ENCODE measurements at places on chromosomes 16 and 17.

GRCh38 chr17:3026856-3027751 is 36.3 kb downstream of the OR1D5 start:
- DNase-seq, result no peak

- DNase-seq, result no peak
Measured at GRCh38 chr16:73306901-73307413, 259.0 kb upstream of the ZFHX3 start.

GRCh38 chr16:54458923-54459322 is 172.3 kb upstream of the IRX3 start:
- DNase-seq, result no peak

DNA sequence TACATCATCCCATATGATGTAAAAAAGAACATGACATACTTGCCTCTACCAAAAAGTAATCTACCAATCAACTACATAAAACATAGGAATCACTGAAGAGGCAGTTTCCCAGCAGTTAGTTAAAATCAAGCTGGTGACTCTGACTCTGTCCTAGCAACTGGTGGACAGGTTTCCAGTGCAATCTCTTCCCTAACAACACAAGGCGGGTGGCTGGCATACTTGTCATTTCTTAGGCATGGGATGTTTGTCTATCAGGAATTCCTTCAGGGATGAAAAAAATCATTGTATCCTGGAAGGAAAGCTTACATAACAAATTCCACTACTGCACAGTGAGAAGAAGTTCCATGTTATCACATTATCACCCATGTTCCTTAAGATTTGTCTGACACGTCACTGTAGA is 50.9 kb downstream of the HELZ start:
- DNase-seq, result no peak

DNA sequence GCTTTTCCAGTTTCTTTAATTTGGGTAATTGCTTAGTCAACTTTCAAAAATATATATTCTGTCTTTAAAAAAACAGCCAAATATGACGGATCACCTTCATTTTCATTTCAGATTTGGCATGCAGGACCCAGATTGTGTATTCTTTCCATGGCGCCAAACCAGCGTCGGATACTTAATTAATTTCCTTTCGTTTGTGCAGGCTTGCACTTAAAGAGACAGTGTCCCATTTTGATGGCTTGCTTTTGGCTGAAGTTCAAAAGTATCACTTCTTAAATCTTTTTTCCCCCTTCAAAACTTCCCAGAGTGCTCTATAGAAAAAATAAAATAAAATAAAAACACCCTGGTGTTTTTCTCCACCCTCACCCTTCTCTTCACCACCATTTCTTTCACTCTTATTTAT is 394.5 kb upstream of the SOX9 start:
- DNase-seq, result no peak

DNA sequence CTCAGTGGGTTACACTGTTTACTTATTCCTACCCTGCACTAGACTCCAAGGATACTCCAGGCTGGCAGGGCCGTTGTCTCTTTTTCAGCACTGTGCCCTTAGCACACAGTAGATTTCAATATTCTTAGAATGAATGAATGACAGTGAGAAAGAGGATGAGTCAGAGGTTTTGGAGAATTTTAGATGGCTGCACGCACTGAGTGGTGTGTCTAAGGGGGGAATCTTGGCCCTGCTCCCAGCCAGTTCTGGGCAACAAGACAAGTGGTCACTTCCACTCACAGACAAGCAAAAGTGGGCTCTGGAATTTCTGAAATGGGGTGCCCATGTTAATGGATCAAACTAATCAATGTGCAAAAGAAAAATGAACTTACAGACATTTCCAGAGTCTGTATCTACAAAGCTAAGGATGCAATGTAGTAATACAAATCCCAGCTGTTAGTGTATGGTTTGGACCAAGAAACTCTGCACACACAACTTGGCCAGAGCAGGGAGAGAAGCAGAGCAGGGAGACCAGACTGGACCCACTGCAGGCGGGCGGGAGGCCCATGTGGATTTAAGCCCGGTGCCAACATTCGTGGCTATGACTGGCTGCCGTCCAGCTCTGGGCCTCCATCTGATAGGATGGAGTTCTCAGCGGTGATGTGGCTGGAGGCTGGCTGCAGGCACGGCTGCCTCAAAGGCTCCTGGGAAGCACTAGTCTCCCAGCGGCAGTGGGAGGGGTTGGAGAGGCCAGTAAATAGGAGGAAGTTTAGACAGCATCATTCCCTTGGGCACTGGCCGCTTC is 95.6 kb upstream of the CDYL2 start:
- DNase-seq, result no peak

- no peak for DNase-seq
Measured at GRCh38 chr17:74215342-74215727, 2.0 kb downstream of the TTYH2 start.

DNA sequence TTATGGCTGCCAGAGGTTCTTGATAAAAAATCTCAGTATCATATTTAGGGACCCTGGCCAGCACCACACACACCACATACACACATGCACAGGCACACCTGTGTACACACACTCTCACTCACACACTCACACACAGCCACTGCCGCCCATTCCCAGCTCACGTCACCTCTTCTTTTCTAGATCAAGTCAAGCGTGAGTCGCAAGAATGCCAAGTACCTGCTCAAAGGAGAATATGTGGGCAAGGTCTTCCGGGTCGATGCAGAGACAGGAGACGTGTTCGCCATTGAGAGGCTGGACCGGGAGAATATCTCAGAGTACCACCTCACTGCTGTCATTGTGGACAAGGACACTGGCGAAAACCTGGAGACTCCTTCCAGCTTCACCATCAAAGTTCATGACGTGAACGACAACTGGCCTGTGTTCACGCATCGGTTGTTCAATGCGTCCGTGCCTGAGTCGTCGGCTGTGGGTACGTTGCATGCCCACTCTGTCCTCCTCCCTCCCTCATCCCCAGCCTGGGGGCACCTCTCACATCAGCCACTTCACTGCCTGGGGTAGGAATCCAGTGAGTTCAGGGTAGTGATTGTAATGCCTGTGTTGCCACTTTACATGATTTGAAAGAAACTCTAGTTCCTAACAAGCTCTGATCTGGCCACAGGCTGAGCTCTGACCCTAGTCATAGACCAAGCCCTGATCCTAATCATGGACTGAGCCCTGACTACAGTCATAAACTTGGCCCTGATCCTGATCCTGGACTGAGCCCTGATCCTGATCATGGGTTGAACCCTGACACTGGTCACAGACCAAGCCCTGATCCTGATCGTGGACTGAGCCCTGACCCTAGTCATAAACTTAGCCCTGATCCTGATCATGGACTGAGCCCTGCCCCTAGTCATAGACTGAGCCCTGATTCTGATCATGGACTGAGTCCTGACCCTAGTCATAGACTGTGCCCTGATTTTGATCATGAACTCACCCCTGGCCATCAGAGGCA is 20.4 kb downstream of the CDH5 start:
- no peak for DNase-seq

GRCh38 chr17:21061971-21062526 is 19.2 kb upstream of the USP22 start:
- DNase-seq, result no peak

GRCh38 chr16:2511128-2511800 is 2.5 kb upstream of the ATP6V0C start:
- DNase-seq, result no peak

DNA sequence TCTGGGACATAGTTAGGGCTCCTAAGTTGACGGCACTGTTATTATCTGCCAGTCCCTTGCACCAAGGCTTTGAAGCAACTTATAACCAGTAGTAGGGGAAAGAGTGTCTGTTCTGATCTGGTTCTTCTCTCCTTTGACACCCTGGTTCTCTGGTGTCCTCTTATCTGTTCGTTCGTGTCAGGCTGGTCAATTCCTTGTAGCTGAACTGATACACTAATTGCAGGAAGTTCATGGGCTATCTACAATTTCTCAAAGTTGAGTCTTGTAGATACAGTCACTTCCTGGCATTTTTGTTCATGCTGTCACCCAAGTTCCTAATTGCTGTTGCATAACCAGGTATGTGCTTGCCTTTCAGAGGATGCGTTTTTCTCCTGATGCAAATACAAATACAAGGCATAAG is 17.3 kb upstream of the MYO1D start:
- no peak for DNase-seq

- no peak for DNase-seq
Measured at GRCh38 chr17:70622368-70623260, 453.3 kb downstream of the KCNJ2 start.

- no peak for DNase-seq
Measured at GRCh38 chr16:48561960-48562393, 48.0 kb downstream of the N4BP1 start.

- no peak for DNase-seq
Measured at GRCh38 chr16:30882429-30883310, 11.2 kb downstream of the BCL7C start.

DNA sequence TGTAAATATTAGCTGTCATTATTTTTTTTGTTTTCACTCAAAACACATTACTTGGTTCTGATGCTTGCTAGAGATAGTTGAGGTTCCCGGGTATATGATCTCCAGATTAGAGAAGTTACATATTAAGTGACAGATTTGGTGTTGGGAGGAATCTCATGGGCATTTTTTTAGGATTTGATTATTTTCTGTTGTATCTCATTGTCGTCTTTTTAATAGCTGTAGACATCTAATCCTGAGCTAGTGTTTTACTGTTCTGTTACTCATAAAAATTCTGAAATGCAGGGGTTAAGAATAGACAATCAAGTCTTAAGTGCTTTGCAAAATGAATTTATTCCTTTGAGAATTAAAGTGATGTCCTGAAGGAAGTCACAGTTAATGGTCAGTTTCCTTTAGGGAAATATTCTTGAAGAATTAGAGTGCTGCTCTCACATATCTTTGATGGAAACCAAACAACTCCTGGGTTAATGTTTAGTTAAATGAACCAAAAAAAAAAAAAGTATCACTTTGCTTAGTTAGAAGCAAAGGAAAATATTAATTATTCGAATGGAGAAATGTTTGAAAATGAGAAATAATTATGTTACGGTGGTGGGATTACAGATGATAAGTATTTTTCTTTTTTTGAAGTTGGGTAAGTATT is 251.7 kb upstream of the CACNG5 start:
- no peak for DNase-seq

DNA sequence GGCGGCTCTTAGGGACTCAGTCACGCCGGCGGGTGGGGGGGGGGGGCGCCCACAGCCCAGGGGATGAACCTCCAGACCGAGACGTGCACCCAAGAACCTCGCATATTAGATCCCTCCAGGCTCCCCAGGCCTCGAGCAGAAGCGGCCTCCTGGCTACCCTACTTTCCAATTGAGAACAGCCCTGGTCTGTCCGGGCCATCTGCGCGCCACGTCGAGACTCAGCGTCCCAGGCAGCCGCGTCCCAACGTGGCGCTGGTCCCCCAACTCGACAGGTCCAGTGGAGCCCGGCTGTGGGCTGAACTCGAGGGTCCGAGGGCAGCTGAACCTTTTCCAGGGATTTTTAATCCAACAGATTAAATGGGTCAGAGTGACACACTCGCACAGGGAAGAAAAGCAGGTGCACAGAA is 2.3 kb upstream of the IRX3 start:
- no peak for DNase-seq

DNA sequence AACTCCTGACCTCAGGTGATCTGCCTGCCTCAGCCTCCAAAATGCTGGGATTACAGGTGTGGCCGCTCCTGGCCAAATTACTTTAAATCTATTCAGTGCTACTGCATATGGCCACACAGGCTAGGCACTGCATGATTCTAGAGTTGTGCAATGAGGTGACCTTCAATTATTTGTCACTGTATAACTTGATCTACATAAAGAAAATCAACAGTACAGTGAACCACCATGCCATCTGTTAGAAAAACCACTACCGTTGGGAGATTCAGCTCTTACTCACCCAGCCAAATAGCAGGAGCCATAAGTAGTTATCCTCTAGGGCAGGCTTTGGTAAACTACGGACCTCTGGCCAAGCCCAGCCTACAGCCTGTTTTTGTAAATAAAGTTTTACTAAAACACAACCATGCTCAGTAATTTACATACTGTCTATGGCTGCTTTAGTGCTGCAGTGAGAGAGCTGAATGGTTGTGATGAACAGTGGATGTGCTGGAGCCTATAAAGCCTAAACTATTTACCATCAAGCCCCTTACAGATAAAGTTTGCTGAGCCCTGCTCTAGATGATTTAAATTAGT is 40.7 kb upstream of the TANC2 start:
- no peak for DNase-seq

- no peak for DNase-seq
Measured at GRCh38 chr16:68274441-68274840, 10.1 kb downstream of the SLC7A6 start.

- DNase-seq, result no peak
Measured at GRCh38 chr16:56201030-56201429, 9.7 kb downstream of the GNAO1 start.

- DNase-seq, result peak; percentile 27
Measured at GRCh38 chr17:28335959-28336871, 654 bp downstream of the TNFAIP1 start.

GRCh38 chr17:7897773-7898172 is 9.2 kb downstream of the CHD3 start:
- DNase-seq, result no peak

All from stimulated activated CD4-positive, alpha-beta T cell treated with anti-CD3 and anti-CD28 coated beads, Interleukin-12 subunit alpha, Interleukin-12 subunit beta, amount 100 ng/mL, for 48 hours (primary cell).